ENCODE measurements at places on chromosomes 7 and 10.
A peak's percentile ranks its signal among the peaks of the same experiment; 100 is the strongest.

DNA sequence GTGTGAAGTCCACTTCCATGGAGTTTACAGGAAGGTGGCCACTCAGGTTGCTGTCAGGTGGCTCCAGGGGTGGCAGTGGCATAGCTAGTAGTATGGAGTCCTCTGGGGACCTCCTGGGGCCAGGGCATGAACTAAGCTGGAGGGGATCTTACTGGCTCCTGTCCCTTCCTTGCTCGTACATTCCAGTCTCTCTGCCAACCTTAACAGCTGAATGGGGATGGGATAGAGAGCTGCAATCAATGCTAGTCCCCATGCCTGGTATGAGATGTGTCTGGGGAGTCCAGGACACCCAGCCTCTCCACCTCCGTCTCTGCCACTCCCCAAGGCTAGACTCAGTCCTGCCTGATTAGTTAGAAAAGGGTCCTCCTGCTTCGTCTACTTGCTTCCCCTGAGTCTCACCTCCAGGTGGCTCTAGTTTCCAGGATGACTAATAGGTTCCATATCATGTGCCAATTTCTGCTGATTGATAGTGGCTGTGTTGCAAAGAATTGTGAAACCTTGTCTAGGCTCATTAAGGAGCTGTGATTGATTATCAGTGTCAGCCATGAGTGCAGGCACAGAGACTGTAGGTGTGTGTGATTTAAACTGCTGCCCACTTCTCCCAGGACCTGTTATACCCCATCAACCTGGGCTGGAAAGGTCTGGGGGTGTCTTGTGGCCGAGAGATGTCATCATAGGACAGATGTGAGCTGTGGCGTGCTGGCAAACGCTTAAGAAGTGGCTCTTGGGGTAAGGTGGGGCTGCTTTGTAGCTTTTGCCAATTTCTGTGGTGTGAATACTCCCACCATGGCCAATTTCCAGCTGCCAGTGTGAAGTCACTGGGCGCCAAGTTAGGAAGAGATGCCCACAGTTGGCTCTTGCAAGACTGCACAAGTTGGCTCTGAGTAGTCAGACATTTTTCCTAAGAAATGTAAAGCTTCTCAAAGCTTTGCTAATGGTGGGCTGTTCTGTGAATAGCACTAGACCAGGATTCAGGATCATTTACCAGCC is 59.8 kb downstream of the COL13A1 start:
- no peak for DNase-seq

GRCh38 chr10:122387572-122387971 is 13.1 kb downstream of the PLEKHA1 start:
- no peak for DNase-seq

DNA sequence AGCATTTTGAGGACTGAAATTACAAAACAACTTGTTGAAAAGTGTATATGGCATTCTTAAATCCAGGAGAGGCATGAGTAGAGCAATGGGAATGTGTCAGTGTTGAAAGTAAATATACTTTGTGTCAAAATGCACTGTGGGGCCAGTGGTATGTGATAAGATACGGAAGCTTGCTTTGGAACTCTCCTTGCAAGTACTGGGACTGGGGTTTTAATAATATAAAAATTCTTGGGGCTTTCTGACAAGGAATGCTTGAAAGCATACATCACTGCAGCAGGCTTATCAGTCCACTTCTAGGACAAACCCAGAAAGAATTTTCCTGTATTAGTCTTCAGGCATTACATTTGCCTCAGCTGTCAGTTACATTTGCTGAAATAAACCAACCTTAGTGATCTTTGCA is 472.8 kb upstream of the FZD8 start:
- no peak for DNase-seq

- DNase-seq: no peak
These were observed 743 bp downstream of the ADAP1 start for GRCh38 chr7:953547-954327.

GRCh38 chr7:15335390-15335789 is 226.4 kb downstream of the AGMO start:
- DNase-seq: no peak

GRCh38 chr7:145064114-145064513 is 228.3 kb upstream of the TPK1 start:
- DNase-seq: no peak

DNA sequence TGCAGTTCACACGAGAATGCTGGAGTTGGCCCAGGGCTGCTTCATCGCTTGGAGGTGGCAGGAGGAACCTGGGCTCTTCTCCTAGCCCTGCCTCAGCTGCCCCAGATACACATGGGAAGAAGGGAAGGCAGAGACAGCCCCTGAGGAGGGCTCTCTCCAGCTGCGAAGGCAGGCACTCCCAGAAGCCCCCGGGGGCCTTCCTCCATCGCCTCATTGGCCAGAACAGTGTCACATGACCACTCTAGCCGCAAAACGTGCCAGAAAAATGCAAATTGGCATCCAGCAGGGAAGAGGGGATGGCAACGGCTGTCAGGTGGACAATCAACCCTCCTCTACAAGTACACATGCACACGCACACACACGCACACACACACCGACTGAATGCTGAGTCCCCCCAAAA is 217.8 kb upstream of the FRMD4A start:
- no peak for DNase-seq

DNA sequence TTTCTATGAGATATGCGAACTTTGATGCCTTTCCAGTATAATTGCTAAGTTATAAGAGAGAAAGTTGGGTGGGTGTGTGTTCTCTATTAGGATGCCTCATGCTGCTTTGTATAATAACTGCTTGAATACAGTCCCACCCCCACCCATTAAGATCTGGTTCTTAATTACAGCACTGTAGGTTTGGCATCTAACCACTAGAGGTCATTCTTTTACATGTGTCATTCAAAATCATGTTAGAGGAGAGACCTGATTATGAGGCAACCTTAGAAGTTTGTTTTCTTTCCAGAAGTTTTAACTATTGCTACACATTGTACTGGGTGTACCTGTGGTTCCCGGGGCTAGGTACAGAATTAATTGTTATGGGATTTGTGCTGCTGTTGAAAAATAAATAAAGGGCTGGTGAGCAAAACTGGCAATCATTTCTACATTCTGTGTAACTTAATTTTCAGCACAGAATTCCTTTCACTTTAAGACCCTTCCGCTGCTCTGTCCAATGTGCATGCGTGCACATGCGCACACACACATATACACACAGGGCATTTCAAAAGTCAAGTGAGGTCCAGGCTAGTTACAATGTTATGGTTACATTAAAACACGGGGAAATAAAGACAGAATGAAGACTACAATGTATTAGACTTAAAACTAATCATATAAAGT is 1156.3 kb downstream of the SORCS3 start:
- DNase-seq: no peak

GRCh38 chr10:66777665-66778064 is 148.2 kb upstream of the LRRTM3 start:
- no peak for DNase-seq

GRCh38 chr10:4294996-4295792 is 510.2 kb upstream of the KLF6 start:
- no peak for DNase-seq

GRCh38 chr7:21941611-21942141 is 4.0 kb downstream of the CDCA7L start:
- no peak for DNase-seq

DNA sequence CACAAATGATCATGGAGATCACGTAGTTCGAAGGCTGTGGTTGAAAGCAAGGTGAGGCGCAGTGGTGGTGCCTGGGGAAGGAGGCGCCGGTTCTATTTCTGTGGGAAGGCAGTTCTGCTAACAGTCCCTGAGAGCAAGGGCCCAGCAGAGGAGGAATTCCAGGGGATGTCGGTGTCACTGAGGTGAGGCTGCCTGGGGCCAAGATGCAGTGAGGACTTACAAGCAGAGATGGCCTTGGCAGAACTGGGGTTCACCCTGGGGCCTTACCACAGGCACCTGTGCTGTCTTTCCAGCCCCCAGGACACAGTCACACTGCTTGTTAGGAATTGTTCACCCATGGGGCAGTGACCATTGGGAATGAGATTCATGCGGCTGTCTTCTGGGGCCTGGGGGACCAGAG is 26.7 kb downstream of the GBX1 start:
- DNase-seq: no peak

DNA sequence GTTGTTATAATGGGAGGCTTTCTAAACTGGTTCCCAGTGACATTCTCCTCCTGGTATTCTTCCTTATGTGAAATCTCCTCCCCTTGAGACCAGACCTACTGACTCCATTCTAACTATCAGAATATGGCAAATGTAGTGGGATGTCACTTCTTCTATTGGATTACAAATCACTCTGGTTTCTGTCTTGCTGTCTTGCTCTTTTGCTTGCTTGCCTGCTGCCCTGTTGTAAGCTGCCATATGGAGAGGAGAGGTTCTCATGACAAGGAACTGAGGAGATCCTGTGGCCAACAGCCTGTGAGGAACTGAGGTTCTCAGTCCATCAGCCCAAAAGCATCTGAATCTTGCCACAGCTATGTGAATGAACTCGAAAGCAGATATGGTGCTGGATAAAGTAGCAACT is 4.7 kb upstream of the NRCAM start:
- no peak for DNase-seq

- DNase-seq: no peak
These were observed 228.9 kb upstream of the PITRM1 start for GRCh38 chr10:3401491-3401938.

GRCh38 chr10:88222881-88223280 is 359.5 kb downstream of the PTEN start:
- DNase-seq: no peak

DNA sequence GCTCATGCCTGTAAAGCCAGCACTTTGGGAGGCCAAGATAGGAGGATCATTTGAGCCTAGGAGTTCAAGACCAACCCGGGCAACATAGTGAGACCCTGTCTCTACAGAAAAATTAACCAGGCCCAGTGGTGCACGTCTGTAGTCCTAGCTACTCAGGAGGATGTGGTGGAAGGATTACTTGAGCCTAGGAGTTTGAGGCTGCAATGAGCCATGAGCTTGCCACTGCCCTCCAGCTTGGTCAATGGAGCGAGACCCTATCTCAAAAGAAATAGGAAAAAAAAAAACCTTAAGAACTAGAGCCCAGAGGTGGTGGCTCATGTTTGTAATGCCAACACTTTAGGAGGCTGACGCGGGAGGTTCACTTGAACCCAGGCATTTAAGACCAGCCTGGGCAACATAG is 2.2 kb downstream of the STRA8 start:
- no peak for DNase-seq

- no peak for DNase-seq
These were observed 19.6 kb upstream of the MACC1 start for GRCh38 chr7:20236790-20237189.

DNA sequence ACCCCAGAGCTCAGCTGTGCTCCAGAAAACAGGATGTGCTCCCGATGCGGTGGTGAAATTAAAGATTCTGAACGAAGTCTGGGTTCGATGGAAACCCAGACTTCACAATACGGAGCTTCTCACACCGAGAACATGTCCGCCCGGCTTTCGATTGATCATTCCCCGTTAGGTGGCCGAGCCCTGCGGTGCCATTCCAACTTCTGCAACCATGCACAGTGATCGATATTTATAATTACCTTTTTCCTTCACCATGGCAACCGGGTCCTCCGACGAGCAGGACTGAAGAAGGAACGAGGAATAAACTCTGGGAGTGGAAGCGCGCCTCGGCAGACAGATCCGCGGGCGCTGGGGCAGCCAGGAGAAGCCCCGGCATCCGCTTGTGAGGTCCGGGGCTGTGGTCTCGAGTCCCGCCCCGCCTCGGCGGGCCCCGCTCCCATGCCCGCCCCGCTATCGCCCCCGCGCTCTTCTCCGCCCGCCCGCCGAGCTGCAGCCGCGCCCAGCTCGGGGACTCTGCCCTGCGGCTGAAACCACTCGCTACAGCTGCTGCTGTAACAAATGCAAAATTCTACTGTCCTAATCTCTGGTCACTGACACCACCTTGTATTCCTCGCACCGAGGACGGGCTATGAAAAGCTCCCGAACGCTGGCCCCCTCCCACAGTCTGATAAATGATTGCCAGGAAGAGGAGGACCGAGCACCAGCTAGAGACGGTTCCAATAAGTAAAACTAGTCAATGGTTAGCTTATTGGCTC is 26.2 kb downstream of the ABLIM1 start:
- DNase-seq: no peak

- DNase-seq: no peak
These were observed 61.0 kb downstream of the VTI1A start for GRCh38 chr10:112507988-112508387.

- DNase-seq: peak; percentile 49
These were observed 16.5 kb downstream of the AIFM2 start for GRCh38 chr10:70115948-70116682.

DNA sequence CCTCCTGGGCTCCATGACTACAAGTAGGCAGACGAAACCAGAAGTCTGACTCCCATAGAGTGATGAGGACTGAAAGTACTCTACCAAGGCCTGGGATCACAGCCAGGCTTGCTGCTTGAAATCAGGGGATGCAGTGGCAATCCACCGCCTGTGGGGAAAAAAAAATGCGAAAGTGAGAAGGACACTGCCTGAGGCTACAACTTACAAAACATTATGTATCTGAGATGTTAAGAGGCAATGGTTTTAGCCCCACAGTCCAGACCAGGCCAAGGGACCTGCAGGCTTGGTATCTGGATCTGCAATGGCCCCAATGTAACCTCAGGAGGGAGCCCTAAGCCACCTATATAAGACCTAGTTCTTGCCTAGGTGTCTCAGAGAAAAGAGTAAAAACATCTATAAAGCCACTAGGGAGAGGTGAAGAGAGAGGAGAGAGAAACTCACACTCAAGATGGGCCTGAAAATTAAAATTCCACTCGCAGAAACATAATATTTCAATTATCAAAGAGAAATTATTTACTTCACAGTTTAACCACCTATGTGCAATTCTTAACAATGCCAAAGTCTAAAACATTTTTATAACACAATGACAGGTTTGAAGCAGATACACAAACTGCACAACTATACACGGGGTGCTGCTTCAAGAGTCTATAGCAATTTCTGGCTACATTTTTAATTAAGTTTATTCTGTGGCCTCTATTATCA is 13.9 kb downstream of the DNAJC1 start:
- DNase-seq: peak; percentile 25

- no peak for DNase-seq
These were observed 38.1 kb downstream of the COL1A2 start for GRCh38 chr7:94432817-94433216.

GRCh38 chr10:52578871-52579405 is 193.6 kb downstream of the MBL2 start:
- no peak for DNase-seq

- DNase-seq: no peak
These were observed 50.1 kb downstream of the NOD1 start for GRCh38 chr7:30428246-30429155.

- no peak for DNase-seq
These were observed 93.0 kb downstream of the ARHGAP22 start for GRCh38 chr10:48511875-48512231.

All from T-cell (primary cell).